Astrocyte of the spinal cord (primary cell): ENCODE measurements at places on chromosomes 7 and 10.

DNA sequence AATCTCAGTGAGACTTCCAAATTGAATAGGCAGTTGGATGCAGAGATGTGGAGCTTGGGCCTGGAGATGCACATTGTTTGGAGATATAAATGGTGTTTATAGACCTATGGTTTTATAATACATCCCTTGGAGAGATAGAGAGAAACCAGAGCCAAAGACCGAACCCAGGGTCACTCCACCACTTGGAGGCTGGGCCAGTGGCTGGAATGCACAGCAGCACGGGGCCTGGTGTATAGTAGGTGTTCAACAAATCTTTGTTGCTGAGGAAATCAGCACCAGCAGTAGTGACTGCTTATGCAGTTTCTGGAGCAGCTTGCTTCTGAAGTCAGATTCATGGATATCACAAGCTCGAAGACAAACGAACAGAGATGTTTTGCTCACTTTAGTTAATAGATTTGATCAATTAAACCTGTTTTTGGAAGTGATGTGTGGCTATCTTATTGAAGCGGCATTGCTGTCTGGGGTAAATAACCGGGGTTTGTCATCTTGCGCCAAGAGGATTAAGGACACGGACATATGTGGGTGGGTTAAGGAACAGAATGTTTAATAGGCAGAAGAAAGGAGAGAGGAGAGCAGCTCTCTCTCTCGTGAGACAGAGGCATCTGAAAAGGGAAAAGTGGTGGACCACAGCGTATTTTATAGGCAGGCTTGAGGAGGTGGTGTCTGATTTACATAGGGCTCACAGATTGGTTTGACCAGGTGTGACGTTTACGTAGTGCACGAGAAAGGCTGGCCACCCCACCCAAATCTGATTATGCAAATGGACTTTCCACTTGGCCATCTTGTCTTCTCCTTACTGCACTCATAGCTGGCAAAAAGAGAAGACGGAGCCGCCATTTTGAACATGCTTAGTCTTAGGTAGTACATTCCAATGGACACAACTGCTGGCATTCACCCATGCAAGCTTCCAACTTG is 11.1 kb downstream of the RBP4 start:
- DNase-seq = no peak

- no peak for DNase-seq
These were observed 40.1 kb upstream of the SLC29A3 start for GRCh38 chr10:71278691-71279588.

GRCh38 chr10:13685885-13686284 is 99.1 kb downstream of the PRPF18 start:
- no peak for DNase-seq

- peak; percentile 54 for DNase-seq
These were observed 41.8 kb downstream of the FAM20C start for GRCh38 chr7:234051-234707.
